ENCODE measurements at places on chromosomes 4 and X. TPM values are rescaled to one million over a fixed set of nuclear protein-coding genes. Genes with fewer than 3 reads are reported as not detected.

Gene UPF3B
- 8.3 TPM for total RNA-seq

DNA sequence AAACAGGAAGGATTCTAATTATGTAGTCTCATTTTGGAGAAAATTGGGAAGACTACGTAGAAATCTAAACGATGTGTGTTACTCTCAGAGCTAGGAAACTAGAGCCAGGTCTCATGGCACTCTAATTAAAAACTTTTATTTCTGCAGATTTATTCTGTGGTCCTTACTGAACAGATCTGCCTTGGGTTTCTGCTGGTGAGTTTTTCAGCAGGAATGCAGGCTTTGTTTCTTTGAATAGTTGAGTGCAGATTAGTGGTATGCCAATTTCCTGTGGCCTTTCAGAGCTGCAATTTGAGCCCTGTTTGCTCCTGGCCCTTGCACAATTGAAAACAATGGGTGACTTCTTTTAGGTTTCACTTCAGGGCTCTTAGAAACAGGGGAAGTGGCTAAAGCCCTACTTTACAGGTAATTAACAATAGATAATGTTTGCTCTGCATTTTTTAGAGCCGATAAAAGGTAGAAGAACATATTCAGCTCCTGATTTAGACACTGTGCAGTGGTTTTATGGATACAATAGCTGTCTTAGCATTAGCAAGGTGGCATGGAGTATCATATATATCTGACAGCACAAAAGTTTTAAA lies 21.8 kb downstream of the SPRY1 start:
- DNase-seq: no peak

GRCh38 chr4:56148428-56148827 lies 199.7 kb downstream of the CEP135 start:
- DNase-seq: no peak

DNA sequence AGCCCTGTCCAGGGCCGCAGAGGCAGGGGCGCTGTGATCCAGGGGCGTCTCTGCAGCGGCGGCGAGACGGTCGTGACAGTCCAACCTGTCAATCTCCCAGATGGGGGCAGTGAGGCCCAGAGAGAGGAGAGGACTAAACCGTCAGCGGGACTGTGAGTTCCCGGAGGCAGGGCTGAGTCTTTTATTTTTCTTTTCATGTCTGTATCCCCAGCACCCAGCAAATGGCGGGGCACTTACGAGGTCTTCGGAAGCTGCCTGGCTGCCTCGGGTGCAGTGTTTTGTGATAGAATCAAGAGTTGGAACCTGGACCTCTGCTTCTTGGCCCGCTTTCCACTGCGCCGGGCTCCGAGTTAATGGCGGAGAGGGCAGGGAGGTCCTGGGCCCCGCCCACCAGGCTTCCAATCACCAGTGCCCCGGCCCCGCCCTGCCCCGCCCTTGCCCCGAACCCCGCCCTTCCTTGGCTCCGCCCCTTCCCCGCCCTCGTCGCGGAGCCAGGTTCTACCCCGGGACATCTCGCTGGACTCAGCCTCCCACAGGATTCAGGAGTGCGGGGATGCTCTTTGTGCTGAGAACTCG lies 35.3 kb upstream of the GRPEL1 start:
- DNase-seq: no peak

Gene GAGE12E
- not detected for total RNA-seq

Gene SLITRK4
- 0.11 TPM for total RNA-seq

- no peak for DNase-seq
These were observed 25.2 kb upstream of the SLC25A6 start for GRCh38 chrX:1416965-1417760.

Gene SPOCK3
- total RNA-seq: not detected

Gene FGFBP2
- total RNA-seq: not detected

DNA sequence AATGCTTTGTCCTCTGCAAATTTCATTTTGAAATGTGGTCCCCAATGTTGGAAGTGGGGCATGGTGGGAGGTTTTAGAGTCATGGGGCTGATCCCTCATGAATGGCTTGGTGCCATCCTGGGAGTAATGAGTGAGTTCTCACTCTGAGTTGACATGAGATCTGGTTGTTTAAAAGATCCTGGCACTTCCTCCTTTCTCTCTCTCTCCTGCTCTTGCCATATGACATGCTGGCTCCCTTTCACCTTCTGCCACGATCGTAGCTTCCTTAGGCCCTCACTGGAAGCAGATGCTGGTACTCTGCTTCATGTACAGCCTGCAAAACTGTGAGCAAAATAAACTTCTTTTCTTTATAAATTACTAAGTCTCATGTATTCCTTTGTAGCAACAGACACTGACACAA lies 262.0 kb downstream of the IL15 start:
- no peak for DNase-seq

DNA sequence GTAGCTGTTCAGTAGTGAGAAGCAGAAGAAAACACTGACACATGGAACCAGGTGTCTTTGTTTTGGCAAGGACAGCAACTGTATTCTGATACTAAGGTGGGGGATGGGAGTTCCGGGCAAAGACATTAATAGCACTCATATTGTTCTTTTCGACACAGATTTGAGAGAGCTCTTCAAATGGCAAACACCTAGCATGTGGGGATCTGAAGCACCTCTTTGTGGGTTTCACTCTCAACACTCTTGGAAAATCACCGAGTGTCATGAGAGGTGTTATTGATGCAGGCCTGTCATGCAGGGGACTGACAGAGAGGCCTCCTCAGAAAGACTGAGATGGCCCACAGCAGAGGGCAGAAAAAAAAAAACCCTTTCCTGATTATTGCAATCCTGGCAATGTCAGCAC lies 228.4 kb upstream of the VCX start:
- DNase-seq: no peak

Gene TEX28
- total RNA-seq: not detected

GRCh38 chr4:185344743-185345538 lies 50.8 kb downstream of the LRP2BP start:
- DNase-seq: no peak

DNA sequence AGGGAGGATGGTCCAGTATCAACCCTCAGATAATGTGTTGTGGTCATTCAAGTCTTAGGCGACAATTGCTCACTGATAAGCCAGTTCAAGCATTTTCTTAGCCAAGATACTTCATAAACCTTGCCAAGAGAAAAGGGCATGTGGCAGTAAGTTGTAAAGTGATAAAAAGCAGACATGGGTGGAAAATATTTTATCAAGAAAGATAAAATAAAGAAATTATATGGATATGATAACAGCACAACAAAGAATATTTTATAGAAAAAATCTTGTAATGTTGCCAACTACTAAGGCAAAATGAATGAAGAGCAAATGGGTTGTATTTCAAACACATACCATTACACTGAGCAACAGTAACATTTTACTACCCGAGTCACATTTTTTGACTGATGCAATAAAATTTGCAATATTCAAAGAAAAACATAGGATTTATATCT lies 217.4 kb upstream of the PITX2 start:
- no peak for DNase-seq

GRCh38 chr4:149008415-149009025 lies 566.3 kb upstream of the NR3C2 start:
- DNase-seq: no peak
